ENCODE measurements at places on chromosomes 11 and 22.

GRCh38 chr11:17413414-17414316 lies 25.2 kb upstream of the KCNJ11 start:
- DNase-seq, result no peak

DNA sequence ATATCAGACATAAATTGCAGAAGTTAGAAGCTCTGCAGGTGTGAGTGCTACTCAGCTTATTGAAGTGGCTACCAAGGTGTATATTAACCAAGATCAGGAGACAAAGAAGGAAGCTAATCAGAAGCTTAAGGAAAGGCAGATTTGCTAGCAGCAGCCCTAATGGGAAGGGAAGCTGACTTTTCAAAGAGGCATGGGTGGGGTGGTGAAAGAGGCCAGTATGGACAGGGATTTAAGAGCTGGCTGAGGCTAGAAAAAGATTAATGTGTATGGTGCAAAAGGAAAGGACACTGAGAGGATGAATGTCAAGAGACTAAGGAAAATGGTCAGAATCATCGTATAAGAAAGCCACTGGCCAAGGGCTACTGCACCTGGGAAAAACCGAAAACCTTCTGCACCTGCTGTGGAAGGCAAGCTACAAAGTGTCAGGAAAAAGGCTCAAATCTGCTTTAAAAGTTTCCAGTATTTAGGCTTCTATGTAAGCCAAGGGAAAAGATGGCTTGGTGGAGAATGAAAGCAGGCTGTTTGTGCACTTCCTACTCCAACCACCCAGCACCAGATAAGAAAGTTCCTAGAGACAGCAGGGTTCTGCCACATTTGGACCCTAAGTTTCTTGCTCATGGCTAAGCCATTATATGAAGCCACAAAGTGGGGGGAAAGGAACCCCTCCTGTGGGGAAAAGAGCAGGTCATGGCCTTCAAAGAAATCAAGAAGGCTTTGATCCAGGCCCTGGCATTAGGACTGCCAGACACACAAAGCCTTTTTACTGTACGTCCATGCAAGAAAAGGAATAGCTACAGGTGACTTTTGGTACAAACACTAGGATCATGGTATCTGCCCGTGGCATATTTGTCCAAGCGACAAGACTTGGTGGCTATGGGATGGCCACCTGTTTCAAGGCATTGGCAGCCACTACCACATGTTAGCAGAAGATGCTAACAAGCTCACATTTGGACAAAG lies 40.9 kb upstream of the GLYAT start:
- DNase-seq, result no peak

DNA sequence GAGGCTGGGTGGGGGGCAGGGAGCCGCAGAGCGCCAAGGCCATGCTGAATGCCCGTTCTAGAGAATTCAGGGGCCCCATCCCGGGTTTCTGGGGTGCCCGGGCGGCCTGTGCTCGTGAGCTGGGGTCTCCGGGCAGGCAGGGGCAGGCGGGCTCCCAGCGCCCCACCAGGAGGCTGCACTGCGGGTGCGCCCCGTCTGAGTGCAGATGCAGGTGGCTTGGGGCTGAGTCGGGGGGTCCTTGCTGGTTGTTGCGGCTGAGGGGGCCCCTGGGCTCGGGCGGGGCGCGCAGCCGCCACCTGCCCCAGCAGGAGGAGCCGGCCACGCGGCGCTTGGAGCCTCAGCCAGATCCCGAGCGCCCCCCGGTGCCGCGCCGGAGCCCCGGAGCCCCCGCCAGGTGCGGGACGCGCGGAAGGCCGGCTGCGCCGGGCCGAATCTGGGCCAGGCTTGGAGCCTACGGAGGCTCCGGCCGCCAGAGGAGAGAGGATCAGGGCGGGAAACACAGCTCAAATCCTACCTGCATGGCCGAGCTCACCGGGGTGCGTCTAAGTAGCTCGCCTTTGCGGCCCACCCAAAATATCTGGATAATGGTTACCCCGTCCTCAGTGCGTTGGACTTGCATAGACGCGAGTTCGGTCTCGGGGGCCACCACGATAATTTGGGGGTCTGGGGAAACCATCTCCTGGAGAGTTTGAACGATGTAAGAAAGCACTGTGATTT lies 590 bp upstream of the IGF2 start:
- no peak for DNase-seq

DNA sequence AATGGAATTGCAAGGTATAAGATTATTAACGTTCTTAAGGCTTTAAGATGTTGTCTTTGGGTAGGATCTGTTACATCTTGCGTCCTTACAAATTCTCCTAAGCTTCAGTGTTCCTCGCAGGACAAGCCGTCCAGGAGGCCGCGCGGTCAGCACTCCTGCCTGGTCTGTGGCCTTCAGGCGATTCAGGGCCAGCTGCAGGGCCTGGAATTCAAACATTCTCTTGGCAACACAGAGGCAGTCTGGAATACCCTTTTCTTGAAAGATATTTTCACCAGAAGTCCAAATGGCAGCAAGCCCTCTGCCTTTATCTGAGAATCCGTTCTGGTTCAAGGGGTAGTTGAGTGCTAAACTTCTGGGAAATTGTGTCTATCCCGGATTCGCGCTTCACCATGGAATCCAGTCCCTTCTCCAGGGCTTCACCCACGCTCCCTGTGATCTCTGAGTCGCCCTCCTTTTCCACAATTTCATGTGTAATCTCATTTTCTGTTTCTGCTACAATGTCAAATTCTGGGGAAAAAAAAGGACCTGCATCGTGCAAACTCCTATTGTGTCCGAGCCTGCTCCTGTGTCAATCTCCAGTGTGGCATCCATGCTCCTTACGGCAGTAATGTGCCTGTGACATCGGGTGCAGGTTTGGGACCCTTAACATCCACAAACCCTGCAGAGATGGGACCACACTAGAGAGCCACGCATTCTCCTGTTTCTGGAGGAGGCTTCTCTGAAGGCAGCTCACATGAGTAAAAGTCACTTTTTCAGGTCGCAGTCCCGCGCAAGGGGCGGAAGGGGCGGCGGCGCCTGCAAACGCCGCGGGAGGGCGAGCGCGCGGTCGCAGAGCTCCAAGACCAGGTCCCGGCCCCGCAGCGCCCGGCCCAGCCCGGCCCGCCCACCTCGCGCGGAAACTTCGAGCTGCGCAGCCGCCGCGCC lies 25.4 kb upstream of the SORL1 start:
- peak; percentile 61 for DNase-seq

DNA sequence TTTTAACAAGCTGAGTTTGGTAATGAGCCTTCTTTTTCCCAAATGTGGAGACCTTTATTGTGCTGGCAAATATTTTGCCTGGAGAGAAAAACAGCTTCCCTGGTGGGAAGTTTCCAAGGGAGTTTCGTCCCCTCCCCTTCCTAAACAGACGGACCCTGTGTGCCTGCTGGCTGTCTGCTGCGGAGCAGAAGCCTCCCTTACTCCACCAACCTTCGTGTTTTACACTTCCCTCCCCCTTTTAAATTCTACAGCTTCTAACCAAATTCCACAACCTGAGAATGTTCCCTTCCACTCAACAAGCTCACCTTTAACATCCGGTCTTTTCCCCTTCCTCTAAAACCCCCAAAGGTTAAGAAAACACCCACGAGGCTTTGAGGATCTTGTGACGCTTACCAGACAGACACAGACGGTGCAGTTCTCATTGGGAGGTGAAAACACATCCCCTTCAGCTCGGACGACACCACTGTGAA lies 17.1 kb downstream of the VWCE start:
- DNase-seq, result no peak

DNA sequence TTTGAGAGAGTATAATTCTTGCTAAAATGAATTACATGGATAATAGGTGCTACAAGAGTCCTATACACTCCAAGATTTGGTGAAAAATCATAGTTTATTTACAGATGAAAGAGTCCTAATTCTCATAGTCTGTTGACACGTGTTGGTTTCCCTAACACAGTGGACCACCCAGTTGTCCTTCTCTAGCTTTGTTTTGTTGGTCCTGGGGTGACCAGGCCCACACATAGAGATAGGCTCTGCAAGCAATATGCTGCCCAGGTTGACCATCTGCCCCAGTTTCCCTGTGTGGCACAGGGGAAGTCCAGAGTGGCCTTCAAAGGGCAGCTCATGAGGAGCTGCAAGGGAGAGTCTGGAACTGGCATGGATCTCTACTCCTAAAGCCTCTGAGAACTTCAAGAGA lies 184.9 kb downstream of the MAML2 start:
- DNase-seq, result no peak

DNA sequence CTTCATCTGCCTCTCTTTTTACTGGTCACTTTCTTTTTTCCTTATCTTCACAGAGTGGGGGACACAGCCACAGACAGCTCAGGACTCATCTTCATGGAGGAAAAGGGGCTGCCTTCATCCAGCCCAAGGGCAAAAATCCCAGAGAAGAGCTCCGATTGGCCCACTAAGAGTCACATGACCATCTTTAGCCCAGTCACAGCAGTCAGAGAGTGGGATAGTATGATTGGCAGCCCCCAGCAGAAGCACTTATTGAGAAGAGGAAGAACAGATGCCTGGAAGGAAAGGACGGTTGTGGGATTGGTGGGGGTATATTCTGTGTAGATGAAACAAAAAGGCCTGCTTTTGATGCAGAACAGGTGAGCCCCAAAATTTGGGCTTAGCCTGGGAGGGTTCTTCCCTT lies 77.8 kb downstream of the MN1 start:
- DNase-seq, result no peak

DNA sequence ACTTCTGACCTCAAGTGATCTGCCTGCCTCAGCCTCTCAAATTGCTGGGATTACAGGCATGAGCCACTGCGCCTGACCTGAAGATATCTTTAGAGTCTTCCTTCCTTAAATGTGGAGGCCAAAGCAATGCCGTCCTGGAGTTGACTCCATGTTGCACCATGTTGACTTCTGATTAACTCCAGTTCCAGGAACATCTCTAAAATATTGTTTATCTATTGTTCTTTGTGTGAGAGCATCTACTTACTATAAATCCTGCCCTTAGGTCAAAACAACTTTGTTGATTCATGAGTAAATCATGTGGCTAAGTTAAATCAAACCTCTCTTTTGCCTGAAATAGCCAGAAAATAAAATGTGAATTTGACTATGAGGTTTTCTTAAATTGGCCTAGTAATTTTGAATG lies 56.6 kb upstream of the CAPRIN1 start:
- no peak for DNase-seq

DNA sequence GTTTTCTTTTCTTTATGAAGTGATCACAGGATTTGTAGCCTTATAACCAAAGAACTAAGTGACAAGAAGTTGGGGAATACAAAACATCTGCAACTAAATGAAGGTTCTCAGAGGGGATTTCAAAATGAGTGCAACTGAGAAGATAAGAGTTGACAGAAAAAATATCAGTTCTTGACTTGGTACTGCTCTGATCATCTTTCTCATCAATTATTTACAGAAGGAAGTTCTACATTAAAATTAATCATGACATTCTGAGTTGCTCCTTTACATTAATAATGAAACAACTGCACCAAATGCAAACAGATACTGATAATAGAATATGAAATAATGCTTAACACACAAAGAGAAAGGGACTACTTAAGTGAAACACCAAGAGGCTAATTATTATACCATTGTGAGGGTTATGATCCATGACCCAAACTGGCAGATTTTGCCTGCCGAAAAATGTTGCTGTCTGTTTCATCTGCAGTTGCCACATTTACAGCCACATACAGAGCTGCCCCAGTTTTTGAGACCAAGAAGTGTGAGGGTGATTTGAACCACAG lies 561.9 kb upstream of the ANO5 start:
- no peak for DNase-seq

DNA sequence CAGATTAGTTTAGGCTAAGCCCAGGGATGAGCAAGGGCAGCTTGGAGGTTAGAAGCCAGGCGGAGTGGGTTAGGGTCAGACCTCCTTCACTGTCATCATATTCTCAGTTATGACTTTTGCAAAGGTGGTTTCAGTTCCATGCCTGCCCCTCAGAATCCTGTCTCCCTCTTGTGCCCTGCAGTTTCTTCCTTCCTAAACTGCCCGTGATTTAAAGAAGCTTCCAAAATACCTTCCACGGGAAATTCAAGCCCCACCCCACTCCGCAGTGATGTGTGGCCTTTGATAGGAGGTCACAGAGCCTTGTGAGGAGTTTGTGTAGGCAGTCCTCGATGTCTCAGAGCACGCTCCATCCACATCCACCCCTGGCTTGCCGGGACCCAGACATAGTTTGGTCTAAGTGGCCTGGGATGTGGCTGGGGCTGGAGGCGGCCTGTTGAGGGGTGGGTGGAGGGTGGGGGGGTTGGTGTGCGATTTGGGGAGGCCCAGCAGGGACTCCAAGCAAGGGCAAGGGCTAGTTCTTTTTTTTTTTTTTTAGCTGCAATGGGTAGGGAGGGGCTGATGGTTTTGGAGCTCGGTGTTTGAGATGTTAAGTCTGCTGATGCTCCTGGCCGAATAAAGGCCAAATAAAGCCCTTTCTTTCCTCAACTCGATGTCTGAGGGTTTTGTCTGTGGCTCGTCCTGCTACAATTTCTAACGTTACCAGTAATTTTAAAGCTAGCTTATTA lies 1.6 kb upstream of the IFITM1 start:
- DNase-seq, result no peak

DNA sequence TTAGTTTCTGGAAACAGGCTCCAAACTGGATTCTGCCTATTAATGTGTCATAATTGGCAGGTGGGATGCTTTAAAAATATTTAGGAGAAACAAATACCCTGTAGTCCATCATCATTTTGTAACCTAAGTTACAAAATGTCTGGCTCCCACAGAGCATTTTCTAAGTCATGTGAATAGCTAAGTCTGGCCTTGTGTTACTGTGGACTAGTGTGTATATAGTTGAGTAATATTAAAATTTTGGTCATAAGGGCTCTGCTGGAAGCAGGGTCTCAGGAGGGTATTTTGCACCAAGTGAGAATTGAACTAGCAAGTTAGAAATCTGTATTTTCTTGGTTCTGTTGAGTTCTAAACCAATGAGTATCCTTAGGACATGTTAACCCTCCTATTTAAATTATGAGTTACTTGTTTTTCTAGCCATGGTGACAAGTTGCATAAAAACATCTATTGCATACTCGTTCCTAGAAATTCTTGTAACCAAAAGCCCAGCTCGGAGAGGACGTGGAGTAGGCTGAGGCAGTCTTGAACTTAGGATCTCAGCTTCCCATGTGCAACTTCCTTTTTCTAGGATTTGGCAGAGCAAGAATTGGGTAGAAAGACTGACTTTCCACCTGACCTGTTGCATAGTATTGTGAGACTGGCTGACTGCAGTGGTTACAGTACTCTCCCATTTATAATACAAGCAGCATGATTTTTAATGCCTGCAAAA lies 5.4 kb downstream of the PTPMT1 start:
- DNase-seq, result peak; percentile 42

Measured in suppressor macrophage treated with lipopolysaccharide for 1 hour (primary cell).